CD4-positive, alpha-beta T cell treated with Interleukin-12 subunit alpha and Interleukin-12 subunit beta, for 1 hour (primary cell): ENCODE measurements at places on chromosomes 11 and 22.

DNA sequence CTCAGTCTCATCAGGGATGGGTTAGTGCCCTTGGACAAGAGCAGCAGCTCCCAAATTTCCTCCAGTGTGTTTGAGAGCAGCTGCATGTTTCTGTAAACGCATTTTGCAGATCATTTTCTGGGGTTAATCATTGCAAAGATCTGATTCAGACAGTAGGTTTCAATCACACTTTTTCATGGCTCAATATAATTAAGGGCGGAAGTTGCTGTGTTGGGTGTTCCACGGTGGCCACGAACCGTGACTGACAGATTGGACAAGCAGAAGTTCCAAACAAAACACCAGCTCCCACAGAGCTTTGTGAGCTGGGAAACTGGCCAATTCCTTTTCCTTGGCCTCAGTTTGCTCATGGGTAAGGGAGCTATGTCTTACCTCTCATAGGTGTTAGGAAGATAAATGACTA is 8.4 kb upstream of the RASSF10 start:
- no peak for DNase-seq

DNA sequence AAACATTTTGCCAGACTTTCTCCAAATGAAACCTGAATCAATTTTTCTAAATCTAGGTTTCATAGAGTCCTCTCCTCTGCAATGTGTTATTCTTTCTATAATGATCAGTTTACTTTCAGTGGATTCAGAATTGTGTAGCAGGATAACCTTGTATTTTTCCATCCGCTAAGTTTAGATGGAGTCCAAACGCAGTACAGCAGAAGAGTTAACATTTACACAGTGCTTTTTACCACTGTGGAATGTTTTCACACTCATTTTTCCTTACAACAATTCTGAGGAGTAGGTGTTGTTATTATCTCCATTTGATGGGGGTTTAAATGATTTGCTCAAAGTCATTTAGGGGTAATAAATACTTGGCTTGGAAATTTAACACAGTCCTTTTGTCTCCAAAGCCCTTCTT is 9.6 kb downstream of the RAG1 start:
- DNase-seq: no peak

DNA sequence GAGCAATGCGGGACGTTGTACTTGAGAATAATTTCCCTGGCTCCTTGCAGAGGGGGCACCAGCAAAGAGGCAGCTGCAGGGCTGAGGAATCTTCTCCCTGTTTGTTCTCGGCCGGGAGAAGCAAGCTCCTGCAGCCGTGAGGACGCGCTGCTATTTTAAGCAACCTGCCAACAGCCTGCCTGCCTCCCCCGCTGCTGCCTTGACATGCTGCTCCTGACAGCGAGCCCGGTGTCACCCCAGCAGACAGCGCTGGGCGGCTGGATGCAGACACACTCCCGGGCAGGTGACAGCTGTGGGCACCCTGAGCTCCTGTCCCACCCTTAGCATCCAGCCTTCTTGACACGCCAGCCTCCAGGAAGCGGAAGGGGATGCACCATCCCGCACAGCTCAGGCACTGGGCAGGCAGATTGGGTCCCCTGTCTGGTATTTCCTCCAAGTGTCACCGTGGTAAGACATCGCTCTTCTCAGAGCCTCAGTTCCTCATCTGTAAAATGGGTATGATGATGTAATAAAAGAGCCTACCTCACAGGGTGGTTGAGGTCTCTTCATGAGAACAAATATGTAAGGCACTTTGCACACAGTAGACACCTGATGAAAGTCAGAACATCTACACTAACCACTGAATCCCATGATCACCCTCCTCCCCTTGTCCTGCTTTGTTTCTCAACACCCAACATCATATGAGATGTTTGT is 530.6 kb downstream of the MN1 start:
- DNase-seq: no peak

GRCh38 chr22:49551446-49551845 is 276.2 kb downstream of the BRD1 start:
- no peak for DNase-seq

DNA sequence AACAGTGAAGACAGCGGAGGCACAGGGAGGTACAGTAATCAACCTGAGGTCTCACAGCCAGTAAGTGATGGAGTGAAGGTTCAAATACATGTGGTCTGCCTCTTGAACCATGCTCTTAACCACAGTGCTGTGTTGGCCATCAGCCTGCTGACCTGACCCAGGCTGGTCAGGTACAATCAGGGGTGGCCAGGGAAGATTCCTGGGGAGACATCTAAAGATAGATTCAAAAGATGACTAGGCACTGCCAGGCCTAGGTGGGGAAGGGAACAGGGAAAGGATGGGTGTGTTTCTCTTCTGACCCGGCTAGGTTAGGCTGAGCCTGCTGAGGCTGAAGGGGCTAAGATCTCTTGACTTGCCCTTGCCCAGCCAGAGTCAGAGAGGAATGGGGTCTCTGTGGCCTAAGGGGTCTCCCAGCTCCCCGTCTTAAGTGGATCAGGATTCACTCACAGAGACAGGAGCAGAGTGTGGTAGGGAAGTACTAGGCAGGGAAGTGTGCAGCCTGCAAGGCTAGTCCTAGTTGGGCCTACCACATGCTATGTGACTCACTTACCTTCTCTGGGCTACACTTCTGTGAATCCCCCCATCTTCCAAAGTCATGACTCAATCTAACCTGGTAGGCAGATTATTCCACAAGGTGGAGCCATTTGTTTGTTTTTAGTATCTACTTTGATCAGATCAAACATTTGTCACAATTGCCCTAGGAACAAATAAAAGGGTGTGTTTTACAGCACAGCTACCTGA is 10.4 kb upstream of the SREBF2 start:
- DNase-seq: peak; percentile 84

GRCh38 chr22:36831717-36832116 is 14.9 kb upstream of the PVALB start:
- DNase-seq: no peak

GRCh38 chr11:3824714-3825472 is 15.9 kb downstream of the RHOG start:
- DNase-seq: peak; percentile 86

- DNase-seq: no peak
These were observed 119.5 kb upstream of the NARS2 start for GRCh38 chr11:78694152-78694551.

DNA sequence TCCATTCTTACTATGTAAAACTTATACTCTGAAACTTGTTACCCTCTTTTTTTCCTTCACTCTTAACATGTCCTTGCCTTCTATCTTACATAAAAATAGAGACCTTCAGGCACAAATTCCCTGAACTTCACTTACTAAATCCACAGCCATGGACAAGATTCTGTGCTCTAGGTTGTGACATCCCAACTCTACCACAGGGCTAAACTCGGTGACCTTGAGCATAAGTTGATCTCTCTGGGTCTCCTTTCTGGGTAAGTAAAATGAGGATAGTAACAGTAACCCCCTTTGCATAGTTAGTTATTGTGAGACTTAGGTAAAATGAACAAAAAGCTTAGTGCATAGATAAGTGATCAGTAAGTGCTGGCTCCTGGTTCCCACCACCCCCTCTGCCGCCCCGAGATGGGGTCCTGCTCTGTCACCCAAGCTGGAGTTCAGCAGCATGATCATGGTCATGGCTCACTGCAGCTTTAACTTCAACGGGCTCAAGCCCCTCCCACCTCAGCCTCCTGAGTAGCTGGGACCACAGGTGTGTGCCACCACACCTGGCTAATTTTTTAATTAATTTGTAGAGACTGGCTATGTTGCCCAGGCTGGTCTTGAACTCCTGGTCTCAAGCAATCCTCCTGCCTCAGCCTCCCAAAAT is 20.1 kb downstream of the C11orf58 start:
- DNase-seq: no peak

DNA sequence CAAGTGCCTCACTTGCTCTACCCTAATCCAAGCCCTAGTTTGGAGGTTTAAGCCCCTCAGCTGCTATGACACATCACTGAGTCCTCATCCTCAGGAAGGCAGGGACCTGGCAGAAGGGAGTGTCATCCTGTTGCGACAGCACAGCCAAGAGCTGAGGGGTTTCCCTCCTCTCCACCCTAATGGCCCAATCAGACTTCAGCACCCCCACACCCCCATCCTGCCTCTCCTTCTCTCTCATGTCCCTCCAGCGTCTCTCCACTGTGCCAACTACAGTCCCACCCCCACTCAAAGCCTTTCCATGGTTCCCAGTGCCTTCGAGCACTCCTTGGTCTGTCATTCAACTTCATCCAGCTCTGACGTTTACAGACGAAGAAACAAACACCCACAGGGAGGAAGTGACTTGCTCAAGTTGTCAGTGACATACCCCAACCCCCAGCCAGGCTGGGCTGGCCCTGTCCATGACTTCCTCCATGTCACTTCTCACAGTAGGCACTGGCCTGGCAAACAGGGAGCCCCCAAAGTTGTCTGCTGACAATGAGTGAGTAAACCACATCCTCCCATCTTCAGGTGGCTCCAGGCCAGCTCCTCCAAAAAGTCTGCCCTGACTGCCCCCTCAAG is 15.6 kb downstream of the ARAP1 start:
- DNase-seq: peak; percentile 78

DNA sequence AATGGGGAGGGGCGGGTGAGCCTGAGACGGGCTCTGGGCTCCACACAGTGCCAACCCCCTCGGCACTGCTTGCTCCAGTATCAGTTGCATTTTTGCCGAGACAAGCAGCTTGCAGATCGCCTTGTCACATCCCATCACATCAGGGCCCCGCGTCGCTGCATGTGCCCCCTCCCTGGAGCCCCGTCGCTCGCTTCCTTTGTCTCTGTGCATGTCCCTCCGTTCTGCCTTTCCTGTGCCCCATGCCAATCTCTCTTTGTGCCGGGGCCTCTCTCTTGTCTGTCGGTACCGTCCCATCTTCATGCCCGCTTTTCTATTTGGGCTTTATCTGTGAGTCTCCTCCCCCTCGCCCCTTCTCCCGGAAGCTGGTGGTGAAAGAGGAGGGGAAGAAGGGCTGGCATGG is 202.2 kb downstream of the CEP164 start:
- no peak for DNase-seq

- DNase-seq: no peak
These were observed 96.4 kb downstream of the CTTN start for GRCh38 chr11:70494559-70495350.

DNA sequence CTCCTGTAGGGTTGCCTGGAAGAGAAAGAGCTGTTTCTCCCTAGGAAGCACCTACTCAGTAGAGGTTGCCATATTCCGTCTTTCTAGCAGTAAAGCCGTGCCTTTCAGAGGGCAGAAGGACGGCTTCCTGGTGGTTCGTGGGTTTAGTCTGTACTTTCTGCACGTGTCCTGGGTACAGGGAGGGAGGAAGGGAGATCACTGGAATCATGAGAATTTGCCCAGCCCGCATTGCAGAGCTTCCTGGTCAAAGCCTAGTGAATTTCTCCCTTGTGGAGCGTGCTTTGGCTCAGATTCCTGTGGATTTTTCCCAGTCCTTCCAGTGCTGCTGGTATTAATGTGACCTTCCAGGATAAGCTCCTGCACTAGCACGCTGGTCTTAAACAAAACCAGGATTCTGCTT is 44.9 kb downstream of the GRAMD1B start:
- DNase-seq: no peak

- DNase-seq: no peak
These were observed at the start of gene USH1C for GRCh38 chr11:17544181-17544622. USH1C (minus strand) TSS chr11:17544416; CDS start chr11:17544307, 109 bp downstream.

- DNase-seq: no peak
These were observed 2.6 kb upstream of the OR51B6 start for GRCh38 chr11:5348551-5349194.

DNA sequence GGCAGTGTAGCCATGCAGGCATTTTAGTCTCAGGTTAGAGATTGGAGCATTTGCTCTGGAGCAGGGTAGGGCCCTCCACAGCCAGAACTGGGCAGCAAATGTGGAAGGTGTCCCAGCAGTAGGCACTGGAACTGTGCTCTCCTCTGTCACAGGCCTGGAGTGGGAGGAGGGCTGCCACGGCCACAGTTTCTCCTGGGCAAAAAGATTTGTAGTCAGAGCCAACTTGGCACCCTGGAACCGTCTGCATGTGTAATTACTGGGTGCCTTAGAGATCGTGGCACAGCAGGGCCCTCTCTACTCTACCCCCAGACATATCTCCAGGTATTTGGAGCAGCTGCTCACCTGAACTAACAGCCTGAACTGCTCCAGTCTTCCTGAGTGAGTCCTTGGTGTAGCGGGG is 93.7 kb downstream of the ZC3H12C start:
- no peak for DNase-seq

DNA sequence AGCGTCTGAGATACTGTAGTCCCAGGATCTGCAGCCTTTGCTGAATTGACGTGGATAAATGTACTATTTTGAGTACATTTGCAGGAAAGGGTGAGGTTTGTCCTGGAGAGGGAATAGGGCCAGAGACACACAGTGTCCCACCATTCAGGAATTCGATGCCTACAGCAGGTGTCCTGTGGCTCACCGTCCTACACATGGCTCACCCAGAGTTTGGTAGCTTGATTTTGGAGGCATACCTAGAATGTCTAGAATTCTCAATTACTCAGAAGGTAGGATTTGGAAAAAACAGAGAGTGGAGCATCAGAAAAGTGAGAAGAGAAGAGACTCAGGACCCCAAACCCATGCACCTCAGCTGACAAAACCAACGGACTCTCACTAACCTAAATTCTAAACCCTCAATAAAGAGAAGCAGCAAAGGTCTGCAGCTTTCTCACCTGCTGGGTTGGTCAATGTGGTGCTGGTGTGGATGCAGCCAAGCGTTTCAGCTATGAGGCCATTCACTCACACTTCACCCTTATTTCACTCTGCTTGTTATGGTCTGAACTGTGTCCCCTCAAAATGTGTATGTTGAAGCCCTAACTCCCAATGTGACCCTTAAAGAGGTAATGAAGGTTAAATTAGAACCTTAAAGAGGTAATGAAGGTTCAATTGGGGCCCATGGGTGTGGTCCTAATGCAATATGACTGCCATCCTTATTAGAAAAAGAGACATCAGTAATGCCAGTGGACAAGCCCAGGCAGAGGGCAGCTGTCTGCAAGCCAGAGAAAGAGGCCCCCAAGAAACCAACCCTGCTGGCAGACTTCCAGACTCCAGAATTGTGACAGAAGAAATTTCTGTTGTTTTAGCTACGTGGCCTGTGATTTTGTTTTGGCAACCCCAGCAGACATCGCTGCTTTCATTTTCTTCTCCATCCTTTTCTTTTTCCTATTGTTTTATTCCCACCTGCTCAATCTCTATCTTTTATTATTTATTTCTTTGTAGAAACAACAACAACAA is 187.8 kb downstream of the SNX19 start:
- no peak for DNase-seq
